ENCODE measurements at places on chromosomes 4 and X.

GRCh38 chr4:147773261-147774184 is 41.6 kb downstream of the ARHGAP10 start:
- no peak for DNase-seq

GRCh38 chrX:139905743-139906142 is 27.1 kb downstream of the ATP11C start:
- DNase-seq: no peak

GRCh38 chr4:52051615-52052474 is 741 bp downstream of the SPATA18 start:
- DNase-seq: no peak

- DNase-seq: no peak
These were observed 99.4 kb upstream of the IL1RAPL1 start for GRCh38 chrX:28487818-28488217.

GRCh38 chr4:116328261-116328860 is 757.0 kb downstream of the TRAM1L1 start:
- DNase-seq: no peak

- no peak for DNase-seq
These were observed 215.4 kb downstream of the KDR start for GRCh38 chr4:54909961-54910360.

GRCh38 chrX:149845385-149845784 is 35.6 kb upstream of the MAGEA8 start:
- DNase-seq: no peak

DNA sequence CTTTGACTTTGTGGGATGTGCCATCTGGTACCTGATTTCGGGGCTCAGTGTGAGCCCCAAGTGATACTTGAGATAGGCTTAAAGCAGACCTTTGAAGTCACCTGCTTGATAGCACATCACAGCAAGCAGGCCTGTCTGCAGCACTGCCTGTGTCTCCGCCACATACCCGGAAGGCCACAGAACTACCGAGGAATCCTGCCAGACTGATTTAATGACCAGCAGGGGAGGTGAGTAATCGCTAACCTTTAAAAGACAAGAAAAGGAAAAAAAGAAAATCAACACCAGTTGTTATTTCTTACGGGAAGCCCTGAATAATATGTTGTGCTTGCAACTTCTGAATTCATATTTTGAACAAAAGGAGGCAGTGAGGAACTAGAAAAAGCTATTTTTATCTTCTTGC is 6.8 kb downstream of the PTCHD1 start:
- no peak for DNase-seq

- DNase-seq: no peak
These were observed 26.0 kb upstream of the VSIG1 start for GRCh38 chrX:108018656-108019381.

- no peak for DNase-seq
These were observed 43.3 kb upstream of the CTAG2 start for GRCh38 chrX:154696676-154697045.

- DNase-seq: no peak
These were observed 27.4 kb downstream of the KLF3 start for GRCh38 chr4:38691251-38692008.

DNA sequence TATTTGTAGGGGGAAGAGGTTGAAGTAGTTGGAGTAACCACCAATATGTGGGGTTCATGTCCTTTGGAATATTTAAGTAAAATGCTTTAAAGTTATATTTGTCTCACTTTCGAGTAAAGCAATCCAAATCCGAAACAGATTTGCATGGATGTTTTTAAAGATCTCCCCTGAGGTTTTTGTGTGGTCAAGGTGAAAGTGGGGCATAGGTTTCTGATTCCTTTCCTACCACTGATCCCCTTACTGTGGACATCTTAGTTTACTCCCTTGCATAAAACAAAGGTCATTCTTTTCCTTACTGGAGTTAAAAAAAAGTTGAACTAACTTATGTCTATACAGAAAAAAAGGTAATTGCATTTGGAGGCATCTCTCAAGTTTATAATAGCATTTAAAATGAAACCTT is 71.9 kb upstream of the PHOX2B start:
- no peak for DNase-seq

GRCh38 chrX:31301203-31301602 is 229.4 kb upstream of the FTHL17 start:
- DNase-seq: no peak

GRCh38 chr4:114281164-114281960 is 301.9 kb upstream of the ARSJ start:
- no peak for DNase-seq

DNA sequence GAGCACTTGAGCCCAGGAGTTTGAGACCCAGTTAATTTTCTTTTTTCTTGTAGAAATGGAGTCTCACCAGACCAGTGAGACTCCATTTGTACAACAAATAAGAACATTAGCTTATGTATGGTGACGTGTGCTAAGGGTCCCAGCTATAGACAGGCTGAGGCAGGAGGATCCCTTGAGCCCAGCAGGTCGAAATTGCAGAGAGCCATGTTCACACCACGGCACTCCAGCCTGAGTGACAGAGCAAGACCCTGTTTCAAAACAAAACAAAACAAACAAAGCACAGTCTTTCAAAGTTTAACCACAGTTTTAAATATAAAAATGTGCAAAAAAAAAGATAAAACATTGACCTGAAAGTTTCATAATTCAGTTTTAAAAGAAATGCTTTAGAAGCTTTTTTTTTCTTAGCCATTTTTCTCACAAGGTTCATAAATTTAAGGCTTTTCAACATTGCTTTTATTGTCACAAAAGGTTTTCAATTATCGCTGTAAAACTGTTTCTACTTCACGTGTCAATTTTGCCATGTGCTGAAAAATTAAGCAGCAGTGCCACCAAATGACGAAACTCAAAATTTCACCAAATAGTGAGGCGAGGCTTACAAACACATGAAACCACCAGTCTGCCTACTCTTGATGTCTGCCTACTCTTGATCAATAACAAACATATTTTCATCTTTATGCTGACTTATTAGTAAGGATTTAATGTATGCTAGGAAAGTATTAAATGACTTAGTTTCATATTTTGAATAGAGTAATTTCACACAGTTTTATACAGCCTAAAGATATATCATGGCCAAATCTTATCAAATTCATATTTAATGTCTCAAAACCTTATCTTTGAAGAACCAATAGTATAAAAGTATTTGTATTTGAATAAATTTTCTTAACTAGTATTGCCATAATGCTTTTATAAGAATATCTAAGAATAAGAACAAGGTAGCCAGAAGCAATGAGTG is 126.3 kb downstream of the NEK1 start:
- no peak for DNase-seq

DNA sequence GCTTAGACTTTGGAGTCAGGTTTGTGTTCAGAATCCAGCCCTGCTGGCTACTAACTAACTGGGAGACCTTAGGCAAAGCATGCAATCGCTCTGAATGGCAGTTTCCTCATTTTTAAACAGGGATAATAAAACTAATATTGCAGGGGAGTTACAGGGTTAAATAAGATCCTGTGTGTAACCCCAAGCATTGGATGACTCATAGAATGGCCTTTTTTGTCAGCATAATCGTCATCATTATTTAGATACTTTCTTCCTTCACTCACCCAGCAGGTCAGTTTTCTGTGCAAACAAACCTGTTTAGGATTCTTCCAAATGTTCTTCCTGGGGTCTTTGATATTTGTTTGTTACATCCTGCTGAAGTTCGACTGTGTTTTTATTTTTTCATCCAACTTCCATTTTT is 208.2 kb downstream of the EVC2 start:
- DNase-seq: no peak

DNA sequence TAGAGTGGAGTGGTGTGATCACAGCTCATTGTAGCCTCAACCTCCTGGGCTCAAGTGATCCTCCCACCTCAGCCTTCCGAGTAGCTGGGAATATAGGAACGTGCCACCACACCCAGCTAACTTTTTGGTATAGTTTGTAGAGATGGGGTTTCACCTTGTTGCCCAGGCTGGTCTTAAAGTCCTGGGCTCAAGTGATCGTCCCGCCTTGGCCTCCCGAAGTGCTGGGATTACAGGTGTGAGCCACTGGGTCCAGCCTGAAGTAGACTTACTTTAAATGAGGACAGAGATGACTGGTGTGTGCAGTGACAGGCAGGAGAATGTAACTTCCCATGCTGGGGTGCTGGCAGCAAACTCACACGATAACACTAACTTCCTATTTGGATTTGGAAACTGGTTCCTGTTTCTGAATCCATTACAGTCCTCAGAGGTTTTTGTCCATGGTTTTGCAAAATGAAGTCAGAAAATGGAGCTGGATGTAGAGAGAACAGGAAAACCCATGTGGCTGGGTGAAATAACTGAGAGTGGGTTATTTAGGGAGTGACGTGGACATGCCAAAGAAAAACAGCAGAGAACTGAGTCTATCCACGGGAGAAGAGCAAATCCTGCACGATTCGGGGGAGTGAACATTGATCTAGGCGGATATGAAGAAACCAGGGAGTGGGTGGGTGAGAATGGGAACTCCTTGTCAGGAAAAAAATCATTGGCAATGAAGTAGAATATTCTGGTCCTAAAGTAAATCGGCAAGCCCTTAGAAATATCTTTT is 95.6 kb downstream of the GATB start:
- DNase-seq: no peak

- no peak for DNase-seq
These were observed 18.6 kb downstream of the ZCCHC4 start for GRCh38 chr4:25330905-25331808.

DNA sequence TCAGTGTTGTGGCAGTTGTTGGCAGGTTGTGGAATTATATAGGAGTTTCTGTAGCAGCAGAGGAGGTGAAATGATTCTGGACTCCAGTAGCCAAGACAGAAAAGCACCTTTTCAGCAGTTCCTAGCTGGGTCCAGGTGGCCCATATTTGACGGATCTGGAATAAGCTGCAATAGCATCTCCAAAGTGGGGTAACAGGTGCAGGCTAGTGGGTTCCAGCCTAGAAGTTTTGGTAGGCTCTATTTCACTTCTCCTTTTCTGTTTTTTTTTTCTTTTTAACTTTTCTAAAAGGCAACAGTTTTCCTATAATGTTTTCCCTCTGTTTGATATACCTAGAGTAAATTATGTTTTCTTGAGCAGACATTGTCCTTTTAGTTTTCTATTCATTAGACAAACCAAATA is 392.5 kb downstream of the C4orf33 start:
- DNase-seq: no peak

DNA sequence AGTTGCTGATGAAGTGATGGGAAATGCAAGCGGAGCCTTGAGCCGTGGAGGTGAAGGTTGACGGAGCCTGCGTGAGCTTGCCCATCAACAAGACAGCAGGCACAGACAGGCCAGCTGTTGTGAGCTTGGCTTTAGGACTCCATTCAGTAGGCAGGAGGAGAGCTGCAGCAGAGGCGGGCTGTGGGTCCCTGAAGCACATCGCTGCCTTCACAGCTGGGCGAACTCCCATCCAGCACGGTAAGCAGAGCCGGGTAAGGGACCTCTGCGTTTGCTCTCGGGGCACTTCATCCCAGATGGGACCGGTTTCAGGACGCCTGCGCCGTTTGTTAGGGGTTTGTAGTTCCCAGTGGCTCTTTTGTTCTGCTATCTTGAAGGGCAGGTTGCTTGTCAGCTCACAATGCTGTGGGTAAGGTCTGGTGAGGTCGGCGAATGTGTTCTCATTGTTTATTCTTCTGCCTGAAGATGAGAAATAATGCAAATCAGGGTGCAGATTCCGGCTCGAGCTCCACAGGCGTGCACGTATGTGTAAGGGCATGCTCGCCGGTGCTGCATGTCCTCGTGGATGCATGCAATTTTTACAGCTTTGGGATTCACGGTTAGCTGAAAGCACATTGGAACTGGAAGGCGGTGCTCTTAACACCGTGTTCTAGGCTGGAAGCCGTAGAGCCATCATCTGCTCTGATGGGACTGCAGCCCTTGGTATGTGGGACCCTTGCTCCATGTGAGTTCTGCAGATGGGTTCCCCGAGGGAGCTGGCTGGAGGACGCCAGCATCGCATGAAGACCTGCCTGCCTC is 54.6 kb upstream of the CLDN34 start:
- no peak for DNase-seq

DNA sequence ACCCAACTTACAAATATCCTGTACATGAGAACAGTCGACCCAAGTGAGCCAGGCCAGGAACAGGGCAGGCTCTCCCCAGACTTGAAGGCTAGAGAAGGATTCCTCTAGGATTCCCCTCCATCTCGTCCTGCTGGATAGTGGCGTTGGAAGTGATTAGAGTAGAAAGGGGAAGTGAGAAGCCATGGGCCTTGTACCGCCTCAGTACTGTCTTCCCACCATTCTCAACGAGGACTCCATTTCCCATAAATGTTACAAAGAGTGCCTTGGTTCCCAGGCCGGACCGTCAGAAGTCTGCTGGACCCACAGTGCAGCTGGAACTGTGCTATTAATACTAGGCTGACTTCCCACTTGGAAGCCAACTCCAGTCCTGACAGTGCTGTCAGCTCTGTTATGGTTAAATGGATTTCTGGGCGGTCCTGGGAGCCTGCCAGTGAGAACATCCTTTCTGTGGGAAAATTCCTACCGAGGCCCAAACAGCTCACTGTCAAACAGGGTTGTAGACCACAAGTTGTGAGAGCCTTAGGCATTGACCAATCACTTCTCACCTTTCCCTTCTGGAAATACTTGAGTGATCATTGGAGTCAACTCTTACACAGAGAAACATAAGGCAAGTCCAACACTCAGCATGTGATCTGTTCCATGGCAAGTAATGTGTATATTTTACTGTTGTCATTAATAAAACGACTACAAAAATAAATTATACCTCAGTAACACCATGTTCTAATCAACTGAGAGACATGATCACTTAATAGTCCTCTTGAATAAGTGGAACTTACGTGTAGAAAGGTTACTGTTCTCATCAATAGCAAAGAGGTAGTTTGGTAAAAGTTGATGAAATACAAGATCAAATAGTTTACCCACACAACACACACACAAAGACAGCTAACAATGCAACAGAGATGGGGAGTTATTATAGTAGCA is 58.4 kb downstream of the AMELX start:
- no peak for DNase-seq

DNA sequence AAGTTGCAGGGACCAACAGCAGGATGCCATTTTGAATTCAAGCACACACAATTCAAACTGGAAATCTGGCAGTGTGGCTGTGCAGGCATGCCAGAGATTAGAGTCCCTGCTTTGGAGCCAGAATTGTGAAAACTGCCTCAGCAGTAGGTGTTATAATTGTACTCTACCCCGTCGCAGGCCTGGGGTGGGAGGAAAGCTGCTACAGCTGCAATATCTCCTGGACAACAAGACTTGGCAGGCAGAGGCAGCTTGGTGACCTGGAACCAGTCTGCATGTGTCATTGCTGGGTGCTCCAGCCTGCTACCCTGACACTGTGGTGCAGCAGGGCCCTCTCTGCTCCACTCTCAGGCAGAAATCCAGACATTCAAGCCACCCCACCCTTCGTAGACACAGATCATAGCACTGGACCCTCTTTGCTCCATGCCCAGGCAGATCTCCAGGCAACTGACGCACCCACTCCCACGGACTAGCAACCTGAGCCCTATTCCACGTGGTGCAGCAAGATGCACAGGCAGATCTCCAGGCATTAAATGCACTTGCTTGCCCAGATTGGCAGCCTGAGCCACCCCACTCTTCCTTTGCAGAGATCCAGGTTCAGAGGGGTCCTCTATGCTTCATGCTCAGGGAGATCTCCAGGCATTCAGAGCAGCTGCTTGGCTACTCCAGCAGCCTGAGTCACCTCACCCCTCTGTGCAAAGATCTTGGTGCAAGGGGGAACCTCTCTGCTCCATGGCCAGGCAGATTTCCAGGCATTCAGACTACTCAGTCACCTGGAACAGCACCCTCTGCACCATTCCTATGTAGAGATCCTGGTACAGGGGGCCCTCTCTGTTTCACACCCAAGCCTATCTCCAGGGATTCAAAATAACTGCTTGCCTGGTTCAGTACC is 140.5 kb downstream of the LRBA start:
- DNase-seq: no peak
